ENCODE measurements at places on chromosomes 5 and 9. TPM values are rescaled to one million over a fixed set of nuclear protein-coding genes. Genes with fewer than 3 reads are reported as not detected.

The SPARC gene
- 1,214 TPM for total RNA-seq

The SHOC1 gene
- total RNA-seq, result not detected

The DDX4 gene
- total RNA-seq, result not detected

The SMIM33 gene
- total RNA-seq, result not detected

The OTP gene
- total RNA-seq, result not detected

The GABRA1 gene
- total RNA-seq, result not detected

The LRRC19 gene
- not detected for total RNA-seq

The OSMR gene
- total RNA-seq, result 17.4 TPM

The HMCN2 gene
- 29.6 TPM for total RNA-seq
